Activated CD4-positive, CD25-positive, alpha-beta regulatory T cell treated with anti-CD3 and anti-CD28 coated beads, Interleukin-2, amount 50 U/mL, for 16 hours (primary cell): ENCODE measurements at places on chromosomes 6 and 20.

- DNase-seq = no peak
Observed at GRCh38 chr6:120147071-120147871, 797.7 kb upstream of the MAN1A1 start.

DNA sequence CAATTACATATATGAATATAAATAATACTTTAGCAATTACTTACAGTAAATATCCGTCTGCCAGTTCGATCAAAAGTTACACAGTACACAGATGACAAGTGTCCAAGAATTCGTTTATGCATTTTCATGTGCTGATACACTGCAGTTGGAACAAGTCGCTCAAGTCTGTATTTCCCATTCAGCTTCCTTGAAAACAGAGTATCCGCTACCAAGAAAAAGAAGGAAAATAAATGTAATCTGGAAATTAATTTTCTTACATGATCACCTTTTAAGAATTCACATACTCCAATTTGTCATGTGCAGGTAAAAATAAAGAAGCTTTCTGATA, 35.3 kb downstream of the PHIP start:
- no peak for DNase-seq

DNA sequence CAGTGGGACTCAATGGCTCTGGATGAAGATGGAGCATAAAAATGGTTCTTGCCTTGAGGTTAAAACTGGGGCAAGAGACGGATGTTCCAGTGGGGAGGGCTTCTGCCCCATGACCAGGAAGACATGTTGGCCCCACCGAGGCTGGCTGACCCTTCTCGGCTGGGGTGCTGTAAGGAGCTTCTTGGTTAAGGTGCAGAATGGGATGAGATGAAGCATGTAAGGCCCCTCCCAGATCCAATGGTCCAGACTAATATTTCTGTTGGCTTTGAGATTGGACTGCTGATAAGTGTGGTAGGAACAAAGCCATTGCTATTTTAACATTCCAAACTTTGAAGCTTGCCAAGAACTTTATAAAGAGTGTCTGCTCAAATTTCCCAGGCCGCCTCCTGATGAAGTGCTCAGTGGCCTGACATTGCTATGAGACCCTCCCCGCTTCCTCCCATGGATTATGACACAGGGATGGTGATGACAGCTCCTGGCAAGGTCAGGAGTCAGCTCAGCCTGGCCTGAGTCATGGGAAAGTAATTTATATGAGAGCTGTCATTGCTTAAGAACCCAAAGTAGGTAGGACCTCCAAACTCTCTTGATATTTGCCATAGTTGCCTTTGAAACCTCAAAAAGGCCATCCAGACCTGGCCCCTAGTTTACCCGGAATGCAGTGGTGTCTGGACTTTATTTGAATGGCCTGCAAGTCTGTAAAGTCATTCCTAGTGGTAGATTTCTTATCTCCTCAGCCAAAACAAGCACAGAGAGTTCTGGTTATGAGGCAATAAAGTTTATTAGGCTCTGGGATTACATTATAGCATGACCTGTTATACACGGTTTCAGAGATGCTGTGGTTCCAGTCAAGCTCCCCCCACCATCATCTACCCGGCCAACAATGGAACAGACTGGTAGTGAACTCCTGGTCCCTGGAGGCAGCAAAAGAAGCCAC, 55.2 kb downstream of the TGM2 start:
- no peak for DNase-seq

DNA sequence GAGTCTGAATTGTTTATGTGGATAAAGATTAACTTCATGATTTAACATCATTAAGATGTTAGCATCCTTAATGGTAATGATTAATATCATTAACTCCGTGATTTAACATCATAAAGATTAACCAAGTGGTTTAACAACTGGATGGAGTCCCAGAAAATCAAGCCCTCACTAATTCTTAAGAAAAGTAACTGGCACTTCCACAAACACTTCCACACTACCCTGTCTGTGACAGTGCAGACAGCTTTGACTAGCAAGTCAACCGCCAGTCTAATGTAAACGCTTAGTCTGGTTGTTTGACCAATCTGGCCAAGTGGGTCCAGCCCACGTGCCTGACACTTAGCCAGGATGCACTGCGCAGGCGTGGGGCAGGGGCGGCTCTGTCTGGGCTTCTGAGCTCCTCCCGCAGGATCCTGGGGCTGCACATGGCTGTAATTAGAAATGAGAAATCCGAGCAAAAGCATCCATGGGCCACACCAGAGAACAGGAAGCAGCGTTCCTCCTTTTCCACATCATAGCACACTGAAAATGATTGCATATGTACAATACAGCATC, 424.2 kb downstream of the FOXA2 start:
- DNase-seq = no peak

DNA sequence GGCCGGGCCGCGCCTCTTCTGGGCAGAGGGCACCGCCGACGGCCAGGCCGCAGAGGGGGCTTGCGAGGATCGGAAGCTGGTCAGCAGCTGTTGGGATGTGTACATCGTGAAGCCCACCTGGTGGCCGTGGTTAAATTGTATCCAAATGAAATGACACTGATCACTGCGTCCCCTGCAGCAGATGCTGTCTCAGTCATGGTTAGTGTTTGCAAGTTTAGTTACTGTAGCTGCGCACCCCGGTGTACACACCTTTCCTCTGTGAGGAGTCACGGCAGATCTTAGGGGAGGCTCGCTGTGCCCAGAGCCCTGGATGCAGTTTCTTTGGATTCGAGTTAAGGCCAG, 653 bp downstream of the NAA20 start:
- DNase-seq = no peak

- no peak for DNase-seq
Observed at GRCh38 chr6:116568821-116569755, 2.2 kb upstream of the RWDD1 start.

- DNase-seq = no peak
Observed at GRCh38 chr6:170176136-170176897, 114.6 kb downstream of the DLL1 start.

GRCh38 chr20:24646321-24646720, 176.9 kb downstream of the SYNDIG1 start:
- DNase-seq = no peak

- no peak for DNase-seq
Observed at GRCh38 chr6:46325561-46326530, 155.1 kb upstream of the ENPP5 start.

- no peak for DNase-seq
Observed at GRCh38 chr6:107714104-107714503, 110.0 kb downstream of the SCML4 start.

DNA sequence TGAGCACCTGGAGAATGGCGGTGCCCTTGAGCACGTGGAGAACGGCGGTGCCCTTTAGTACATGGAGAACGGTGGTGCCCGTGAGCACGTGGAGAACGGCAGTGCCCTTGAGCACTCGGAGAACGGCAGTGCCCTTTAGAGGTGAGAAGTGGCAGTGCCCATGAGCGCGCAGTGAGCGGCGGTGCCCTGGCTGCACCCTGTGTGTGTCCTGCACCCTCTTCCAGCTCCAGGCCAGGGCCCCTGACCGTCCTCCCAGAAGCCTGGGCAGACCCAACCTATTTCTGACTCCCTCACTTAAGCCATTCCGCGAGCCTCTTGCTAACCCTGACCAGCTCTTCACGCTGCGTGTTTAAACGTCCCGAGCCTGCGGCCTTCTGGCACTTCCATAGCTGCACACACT, 151.3 kb downstream of the DLL1 start:
- DNase-seq = no peak

GRCh38 chr6:84910906-84911607, 146.7 kb upstream of the TBX18 start:
- no peak for DNase-seq

DNA sequence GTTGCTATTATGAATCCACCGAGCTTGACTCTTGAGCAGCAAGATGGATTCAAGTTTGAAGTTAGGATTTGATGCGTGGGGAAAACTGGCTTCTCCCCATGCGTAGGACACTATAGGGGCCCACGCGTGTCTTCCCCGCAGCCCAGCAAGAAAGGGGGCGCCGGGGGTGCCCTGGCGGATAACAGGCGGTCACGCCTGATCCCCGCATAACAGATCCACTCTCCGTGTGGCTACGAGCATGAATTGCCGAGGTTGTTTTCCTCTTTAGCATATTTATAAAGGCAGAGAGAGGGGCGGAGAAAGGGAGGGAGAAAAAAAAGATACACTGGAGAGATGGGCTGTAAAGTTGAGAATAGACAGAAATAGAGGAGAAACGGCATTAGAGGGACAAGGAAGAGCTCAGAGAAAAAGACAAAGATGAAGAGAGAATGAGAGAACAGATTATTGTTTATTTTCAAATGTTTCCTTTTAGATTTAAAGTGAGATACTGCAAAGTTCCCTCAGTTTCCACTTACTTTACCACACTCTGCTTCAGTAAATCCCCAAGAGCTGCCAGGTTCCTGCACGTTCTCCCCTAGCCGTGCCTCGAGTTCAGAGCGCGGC, 32.0 kb downstream of the TFAP2A start:
- no peak for DNase-seq

DNA sequence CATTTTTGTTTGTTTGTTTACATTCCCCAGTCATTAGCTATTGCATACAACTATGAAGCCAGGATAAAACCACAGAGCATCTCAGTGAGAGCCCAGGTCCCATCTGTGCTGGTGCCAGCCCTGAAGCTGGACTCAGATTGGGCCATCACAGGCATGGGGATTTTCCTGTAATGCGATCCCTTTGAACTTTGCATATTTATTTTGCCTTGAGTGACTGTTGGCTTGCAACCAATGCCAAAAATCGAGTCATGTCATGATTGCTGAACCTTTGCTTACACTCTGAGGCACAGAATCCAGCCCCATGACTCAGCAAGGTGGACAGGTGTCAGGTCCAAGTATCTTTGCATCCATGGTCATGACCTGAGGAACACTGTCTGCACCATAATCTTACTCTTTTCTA, 46.2 kb upstream of the GGTLC1 start:
- no peak for DNase-seq

- no peak for DNase-seq
Observed at GRCh38 chr6:7050872-7051779, 56.6 kb upstream of the RREB1 start.

- DNase-seq = no peak
Observed at GRCh38 chr6:143621876-143622605, 55.7 kb upstream of the PHACTR2 start.

DNA sequence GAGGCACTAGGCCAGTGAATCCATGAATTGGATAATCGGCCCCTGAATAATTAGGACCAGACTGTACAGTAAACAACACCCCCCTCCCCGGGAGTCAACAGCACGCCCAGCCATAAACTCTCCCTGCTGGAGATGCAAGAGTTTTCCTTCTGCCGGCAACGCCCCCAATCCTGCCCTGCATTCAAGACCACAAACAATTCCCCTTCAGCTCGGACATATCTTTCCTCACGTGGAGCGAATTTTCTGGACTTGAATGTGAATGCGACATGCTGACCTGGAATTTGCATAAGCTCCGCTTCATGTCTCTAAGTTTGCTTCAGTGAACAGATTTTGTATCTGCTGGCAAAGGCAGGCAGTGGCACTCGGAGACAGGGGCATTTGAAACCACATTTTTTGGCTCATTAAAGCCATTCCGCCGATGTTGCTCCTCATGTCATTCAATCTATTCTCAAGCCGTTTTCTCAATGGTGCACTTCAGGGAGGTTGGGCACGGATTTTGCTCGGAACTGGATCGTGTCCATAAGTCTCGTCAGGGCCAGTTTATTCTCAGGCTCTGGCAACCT, 38.0 kb upstream of the GMPR start:
- no peak for DNase-seq

GRCh38 chr20:8005033-8005432, 14.5 kb downstream of the TMX4 start:
- DNase-seq = no peak

GRCh38 chr6:43790031-43790430, 20.0 kb downstream of the VEGFA start:
- no peak for DNase-seq
